ENCODE measurements at places on chromosomes 6 and 20.

DNA sequence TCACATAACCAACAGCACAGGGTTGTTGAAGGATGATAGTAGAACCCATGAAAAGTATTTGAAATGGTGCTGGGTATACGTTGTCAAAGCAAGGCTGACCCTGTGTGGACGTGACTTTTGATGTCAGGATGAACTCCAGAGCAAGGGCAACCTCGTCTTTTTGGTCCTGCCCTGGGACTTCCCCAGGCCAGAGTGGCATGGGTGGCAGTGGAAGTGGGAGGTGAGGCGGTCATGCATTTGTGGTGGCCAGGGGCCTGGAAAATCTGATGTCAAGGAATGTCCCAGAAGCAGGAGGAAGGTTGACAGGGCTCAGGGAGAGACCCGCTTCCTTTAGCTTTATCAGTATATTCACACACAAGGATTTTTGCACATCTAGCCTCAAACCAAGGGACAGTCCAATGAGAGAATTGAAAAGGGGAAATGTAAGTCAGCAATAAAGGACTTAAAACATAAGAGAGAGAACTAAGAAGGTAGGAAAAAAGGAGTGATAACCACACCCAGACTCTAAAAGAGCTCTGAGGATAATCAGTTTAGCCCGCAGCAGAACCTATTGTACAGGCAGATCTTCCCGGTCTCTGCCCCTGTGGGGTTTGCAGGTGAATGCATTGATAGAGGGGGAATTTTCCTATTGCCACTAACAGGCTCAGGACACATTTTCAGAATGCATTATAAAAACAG, 98.8 kb upstream of the HDGFL1 start:
- DNase-seq = no peak

DNA sequence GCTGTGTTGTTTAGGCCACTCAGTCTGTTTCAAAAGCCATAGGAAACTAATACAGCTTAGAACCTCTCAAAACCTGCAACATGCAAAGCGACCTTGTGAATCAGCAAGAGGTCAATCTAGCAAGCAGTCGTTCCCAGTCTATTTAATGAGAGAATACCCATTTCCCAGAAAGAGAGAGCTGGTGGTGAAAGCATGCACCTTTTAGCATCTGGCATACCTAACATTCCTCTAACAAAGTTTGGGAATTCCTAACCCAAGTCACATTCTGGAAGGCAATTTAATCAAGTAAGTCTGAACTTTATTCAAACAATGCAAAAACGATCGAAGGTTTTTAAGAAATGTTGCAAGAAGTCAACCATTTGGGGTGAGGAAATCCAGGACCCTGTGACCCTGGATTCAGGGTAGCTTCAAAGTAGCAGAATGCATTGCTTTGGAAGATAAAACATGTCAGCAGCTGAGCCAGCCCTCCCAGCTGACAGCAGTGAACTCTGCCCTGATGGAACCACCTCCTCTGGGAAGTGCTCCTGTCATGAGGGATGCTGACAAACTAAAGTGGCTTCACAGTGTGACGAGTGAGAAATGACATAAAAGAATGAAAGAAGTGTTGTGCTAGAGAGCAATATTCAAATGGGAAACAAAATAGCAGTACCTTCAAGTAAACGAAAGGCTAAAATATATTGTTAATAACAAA, 104.8 kb downstream of the GMDS start:
- no peak for DNase-seq

- DNase-seq = peak; percentile 49
Observed at GRCh38 chr6:159761129-159761872, 544 bp upstream of the ACAT2 start.

DNA sequence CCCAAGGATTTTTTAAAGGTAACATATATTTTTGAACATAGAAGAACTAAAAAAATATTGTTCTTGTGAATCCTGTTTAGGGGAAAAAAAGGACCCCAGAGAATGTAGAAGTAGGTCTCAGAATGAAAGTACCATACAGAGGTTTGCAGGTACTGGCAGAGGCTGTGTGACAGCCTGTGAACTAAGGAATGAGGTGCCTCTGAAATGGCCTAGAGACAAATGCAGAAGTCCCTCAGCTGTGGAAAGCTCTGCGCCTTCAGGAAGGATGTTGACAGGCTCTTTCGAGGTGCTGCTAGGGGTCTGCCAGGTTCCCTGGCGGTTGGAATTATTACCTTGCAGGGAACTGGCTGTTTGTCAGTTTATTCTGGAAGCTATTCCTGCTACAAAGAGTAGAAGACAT, 8.6 kb upstream of the TUBB2B start:
- no peak for DNase-seq

GRCh38 chr20:50471231-50471630, 39.0 kb upstream of the PTPN1 start:
- no peak for DNase-seq

DNA sequence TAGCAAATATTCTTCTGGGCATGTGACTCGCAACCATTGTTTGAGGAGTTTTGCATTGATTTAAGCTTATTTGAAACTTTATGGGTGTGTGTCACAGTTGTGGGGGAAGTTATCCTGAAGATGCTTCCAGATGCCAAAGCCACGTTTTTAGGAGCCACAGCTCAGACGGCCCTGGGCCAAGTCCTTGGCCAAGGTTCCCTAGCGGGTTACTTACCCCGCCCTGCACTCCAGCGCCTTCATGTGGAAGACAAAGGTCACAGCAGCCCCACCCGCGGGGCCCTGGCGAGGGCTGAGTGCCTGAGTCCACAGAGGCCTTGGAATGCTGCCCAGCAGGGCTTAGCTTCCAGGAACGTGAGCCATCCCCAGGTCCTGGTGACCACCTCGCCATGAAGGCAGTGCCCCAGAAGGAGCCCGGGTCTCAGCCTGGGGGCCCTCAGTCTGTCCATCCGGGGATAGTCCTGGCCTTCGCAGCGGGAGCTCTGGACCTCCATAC, 308.3 kb downstream of the CDH4 start:
- DNase-seq = peak; percentile 88
